NCI-H1694 treated with DMSO at 0.1 percent for 48 hours (cell line): ENCODE measurements at places on chromosomes 12 and 14.

- no peak for DNase-seq
These were observed 73.2 kb upstream of the SLC35F4 start for GRCh38 chr14:57939084-57939483.

DNA sequence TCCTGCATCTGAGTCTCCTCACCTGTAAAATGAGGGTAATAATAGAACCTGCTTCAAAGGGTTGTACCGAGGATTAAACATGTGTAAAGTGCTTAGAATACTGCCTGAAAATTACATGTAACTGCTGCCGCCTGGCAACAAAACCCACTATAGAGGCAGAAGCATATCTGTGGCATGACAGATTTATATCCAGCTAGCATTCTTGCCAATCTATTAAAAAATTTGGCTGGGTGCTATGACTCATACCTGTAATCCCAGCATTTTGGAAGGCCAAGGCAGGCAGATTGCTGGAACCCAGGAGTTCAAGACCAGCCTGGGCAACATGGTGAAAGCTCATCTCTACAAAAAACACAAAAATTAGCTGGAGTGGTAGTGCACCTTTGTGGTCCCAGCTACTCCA is 16.4 kb upstream of the KSR2 start:
- DNase-seq: no peak

DNA sequence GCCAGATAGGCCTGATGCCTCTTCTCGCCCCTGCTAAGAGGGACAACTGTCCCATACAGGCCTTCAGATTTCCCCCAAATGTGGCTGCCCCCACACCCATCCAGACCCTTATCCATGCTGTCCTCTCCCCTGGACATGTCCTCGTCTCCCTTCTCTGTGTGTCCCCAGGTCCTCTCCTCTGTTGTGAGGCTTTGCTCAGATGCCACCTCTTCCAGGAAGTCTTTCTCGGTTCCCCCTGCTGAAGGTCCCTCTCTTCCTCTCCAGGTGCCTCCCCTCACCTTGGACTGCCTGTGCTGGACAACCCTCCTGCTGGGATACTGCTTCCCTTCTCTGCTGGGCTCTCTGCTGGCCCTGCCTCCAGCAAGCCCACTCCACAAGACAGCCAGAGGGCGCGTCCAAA is 33.7 kb downstream of the BEGAIN start:
- DNase-seq: no peak

DNA sequence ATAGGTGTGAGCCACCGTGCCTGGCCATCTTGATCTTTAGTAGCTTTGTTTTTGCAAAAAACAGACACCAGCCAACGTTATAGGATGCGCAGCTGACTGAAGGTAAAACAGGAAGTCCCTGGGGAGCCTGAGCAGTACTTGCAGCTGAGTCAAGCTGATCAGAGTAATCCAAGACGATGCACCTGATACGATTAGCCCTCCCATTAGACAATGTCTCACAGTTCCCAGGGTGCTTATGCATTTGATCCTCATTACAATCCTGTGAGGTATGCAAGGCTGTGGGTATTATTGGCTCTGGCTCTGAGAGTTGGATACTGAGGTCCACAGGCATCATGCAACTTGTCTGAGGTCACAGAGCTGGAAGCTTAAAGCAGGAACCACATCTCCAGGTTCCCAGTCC is 8.1 kb downstream of the KRT18 start:
- DNase-seq: no peak

DNA sequence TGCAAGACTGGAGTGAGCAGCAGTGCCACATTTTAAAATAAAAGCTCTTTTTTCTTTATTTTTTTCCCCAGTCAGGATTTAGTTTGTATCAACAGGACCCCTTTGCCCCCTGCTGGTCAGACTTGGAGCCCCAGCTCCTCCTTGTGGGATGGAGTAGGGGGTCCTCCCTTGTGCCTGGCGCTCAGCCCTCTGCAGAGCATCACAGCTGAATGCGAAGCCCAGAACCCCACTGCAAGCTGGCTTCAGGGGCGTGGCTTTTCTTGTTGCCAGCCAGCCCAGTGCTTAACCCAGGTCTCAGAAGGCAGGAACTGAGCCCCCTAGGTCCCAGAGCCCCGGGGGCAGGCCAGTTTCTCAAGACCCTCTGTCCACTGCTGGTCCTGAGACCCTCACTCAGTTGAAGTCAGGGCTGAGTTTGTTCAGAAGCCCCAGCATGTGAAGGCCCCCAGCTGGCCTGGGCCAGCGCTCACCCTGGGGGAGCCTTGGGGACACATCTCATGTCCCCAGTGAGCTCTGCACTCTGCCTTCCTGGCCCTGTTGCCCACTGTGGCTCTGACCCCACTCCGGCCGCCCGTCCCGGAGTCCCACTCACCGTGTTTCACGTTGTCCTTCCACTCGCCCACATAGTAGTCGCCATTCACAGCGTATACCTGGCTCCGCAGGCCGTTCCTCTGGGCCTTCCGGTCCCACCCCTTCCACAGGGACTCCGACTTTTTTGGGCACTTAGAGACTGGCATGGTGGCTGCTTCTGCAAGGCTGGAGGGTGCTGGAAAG is 519 bp downstream of the MORN3 start:
- DNase-seq: peak; percentile 22

DNA sequence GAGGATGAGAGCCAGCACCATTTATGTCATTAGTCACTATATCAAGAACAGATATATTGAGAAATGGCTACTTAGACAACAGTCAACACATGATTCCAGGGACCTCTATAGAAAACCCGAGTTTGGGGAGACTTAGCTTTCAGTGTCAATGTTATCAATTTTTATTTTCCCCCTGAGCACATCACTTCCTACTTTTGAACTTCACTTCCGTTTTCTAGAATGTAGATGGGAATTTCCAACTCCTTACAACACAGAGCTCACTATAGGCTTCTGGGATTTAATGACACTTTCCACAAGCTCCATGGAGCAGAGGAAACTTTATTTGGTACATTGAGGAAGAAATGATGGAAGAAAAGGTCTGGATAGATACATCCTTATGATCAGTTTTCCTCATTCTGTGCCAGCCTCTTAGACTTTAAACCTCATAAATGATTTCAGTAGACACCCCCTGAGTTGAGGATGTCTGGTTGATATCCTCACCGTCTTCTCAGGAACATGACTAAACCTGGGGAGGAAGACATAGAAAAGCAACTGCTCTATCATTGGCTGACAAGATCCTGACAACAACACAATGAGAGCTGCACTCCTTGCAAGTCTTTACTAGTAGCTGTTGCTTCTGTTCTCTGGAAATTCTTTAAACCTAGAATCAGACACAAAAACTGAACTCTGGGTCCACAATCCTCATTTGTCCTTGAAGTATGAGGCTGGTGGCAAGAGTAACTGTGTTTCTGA is 449.4 kb upstream of the OR4E1 start:
- no peak for DNase-seq

- peak; percentile 87 for DNase-seq
These were observed 72.2 kb downstream of the DENND5B start for GRCh38 chr12:31518680-31519227.

DNA sequence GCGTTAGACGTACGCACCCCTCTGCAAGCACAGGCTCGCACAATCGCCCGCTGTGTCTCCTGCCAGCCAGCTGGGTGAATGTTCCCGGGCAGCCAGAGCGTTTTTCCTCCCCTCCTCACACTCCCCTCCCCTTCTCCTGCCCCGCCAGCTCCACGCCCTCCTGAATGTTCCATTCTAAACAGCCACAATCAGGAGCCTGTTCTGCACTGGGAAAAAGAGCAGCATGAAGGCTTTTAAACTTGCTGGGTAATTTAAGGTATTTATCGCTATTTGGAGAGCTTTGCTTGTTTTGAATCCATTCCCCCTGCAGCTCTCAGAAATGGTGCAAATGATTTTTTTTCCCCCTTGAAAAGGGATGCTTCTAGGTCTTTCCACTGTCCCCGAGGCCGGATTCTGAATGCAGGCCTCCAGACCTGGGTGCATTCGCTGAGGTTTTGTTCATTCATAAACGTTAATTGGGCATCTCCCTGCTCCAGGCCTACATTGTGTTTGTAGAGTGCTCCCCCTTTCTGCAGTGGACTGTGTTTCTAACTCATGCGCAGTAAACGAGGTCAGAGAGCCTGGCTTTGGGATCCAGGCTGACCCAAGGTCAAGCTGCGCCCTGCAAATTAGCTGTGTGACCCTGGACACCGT is 212.5 kb downstream of the CHST11 start:
- DNase-seq: peak; percentile 70

- peak; percentile 94 for DNase-seq
These were observed 73.8 kb downstream of the SYNE3 start for GRCh38 chr14:95442633-95443021.

DNA sequence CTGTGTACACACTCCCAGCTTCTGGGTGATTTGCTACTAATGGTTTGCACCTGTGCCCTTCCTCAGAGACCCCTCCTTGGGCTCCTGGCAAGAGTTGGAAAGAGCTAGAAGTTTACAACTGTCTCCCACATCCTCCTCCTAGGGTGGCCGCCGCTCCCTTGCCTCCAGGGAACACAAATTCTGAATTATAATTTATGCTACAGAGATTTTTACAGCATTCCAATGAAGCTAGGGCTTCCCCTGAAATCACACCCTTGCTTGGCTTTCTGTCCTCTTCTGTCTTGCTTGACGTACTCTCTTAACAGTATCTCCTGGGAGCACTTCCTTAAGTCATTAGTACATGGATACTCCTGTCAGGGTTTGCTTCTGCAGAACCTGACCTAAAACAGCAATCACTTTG is 180.2 kb downstream of the KCNA5 start:
- DNase-seq: no peak

DNA sequence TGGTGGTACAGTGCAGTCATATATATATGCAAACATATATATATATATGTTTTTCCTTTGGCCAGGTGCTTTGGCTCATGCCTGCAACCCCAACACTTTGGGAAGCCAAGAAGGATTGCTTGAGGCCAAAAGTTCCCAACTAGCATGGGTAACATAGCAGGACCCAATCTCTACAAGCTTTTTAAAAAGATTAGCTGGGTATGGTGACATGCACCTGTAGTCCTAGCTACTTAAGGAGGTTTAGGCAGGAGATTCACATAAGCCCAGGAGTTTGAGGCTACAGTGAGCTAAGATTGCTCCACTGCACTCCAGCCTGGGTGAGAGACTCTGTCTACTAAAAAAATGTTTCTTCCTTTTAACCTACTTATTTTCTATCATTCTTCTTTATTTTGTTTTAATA is 10.2 kb downstream of the PZP start:
- no peak for DNase-seq

GRCh38 chr12:6294156-6295093 is 16.1 kb upstream of the PLEKHG6 start:
- DNase-seq: no peak

- DNase-seq: no peak
These were observed 225.0 kb downstream of the SPTSSA start for GRCh38 chr14:34237081-34237480.

DNA sequence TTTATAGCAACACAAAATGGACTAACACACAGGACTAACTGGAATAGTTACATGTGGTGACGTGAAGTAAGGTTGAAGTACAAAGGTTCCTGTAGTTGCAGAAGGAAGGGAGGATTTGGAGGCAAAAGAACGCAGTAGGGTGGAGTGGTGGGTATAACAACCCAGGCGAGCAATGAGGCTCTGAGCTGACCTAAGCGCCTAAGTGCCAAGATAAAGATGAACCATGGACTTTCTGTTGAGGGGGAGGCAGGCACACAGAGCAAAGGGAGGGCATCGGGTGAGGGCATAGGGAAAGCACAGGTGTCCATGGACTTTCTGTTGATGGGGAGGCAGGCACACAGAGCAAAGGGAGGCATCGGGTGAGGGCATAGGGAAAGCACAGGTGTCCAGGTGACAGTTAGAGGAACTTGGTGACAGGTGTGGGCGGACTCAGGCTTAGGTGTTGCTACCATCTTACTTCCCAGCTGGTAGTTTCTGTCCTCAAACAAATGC is 15.2 kb downstream of the SCNN1A start:
- no peak for DNase-seq

DNA sequence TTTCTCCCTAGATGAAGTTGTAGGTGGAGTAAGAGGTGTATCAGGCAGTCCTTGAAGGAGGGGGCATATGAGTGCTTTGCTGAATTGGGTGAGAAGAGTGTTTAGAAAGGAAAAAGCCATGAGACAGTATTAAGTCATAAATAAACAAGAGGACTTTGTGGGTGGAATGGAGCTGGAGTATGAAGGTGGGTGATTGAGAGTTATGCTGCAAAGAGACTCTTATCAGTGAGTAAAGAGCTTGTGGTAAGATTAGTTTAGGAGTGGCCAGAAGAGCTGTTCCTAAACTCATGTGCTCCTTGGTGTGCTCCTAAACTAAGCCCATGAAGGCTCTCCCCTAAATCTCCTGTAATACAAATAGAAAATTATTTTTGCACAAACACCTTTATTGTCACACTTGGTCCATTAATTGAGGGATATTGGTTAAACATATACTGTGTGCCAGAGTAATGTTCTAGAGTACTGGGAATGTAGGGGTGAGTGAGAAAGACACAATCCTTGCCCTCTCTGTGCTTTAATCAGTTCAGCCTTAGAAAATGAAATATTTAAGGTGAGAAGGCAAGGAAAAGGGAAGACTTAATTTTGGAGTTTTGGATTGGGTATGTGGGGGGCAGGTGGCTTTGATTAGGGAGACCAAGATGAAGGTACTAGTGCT is 9.8 kb downstream of the CHPT1 start:
- DNase-seq: no peak

GRCh38 chr12:68673788-68674187 is 13.0 kb upstream of the NUP107 start:
- DNase-seq: no peak

DNA sequence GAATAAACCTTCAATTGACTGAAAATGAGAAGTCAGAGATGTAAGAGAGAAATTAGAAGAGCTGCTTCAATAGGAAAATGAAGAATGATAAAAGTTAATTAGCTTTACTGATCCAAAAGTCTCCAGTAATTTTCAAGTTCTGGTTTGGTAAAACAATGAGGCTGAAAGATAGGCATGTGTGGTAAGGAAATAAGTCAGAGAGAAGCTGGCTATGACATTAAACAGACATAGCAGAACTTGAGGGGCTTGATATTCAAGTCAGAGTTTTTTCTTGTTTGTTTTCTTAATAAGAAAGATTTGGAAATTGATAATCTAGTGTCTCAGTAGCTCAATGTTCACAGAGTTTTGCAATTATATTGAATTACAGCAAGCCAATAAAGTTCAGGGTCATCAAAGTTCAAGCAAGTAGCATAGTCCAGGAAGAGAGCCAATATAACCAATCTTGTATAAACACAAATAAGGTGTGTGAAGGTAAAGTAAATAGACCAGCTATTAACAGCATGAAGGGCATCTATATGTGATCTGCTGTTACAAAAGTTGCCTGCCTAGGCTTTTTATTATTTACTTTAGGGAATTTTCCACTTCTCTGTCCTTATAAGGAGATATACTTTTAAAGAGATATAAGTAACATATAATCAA is 1111.5 kb downstream of the TRHDE start:
- DNase-seq: no peak
